ENCODE measurements at places on chromosomes 12 and 14.

DNA sequence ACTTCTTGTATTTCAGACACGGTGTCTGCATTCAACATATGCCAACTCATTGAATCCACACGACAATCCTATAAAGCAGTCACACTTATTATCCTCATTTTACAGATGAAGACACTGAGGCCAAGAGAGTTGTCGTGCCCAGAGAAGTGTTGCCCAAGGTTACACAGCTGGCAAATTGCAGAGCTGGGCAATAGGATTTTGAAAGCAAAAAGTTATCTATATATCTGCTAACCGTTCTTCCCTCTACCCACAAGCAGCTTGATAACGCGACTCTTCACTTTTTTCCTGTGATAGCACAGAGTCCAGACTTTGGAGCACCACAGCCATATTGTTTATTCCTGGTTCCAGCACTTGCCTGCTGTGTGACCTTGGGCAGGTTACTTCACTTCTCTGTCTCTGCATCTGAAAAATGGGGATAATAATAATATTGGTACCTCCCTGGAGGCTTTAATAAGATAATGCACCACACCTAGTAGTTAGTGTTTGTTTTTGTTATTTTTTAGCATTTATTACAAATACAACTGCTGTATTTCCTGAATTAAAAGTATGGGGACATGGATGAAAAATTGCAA, 82.2 kb downstream of the CHST11 start:
- DNase-seq: no peak

GRCh38 chr12:108826807-108827721, 30.3 kb downstream of the SSH1 start:
- no peak for DNase-seq

DNA sequence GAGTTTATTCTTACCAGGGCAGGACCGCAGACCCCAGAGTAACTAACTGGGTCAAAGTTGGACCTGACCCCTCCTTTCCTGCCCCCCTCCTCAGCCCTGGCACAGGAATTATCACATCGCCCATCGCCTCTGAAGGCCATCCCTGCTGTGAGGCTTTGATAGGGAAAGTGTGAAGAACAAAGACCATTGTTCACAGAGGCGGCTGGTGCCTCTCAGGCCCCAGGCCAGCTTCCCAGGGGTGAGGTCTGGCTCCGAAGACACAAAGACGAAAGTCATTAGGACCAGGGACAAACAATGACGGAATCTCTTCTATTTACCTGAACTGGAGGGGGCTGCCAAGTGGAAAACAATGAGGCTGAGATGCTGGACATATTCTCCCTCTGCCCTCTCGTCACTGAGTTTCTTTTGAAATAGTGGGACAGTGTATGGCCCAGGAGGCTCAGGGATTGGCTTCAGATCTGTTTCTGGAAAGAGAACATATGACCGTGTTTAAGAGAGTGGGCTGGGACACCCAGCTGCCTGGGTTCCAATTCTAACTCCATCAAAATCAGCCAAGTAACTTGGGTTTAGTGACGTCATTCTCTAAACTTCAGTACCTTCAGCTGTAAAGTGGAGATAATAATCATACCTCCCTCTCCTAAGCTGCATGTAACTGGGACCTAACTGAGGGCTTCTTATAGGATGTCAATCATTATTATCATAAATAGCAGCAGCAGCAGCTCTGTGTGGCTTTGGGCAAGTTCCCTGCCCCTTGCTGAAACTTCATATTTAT, 769.4 kb downstream of the MED13L start:
- DNase-seq: no peak

DNA sequence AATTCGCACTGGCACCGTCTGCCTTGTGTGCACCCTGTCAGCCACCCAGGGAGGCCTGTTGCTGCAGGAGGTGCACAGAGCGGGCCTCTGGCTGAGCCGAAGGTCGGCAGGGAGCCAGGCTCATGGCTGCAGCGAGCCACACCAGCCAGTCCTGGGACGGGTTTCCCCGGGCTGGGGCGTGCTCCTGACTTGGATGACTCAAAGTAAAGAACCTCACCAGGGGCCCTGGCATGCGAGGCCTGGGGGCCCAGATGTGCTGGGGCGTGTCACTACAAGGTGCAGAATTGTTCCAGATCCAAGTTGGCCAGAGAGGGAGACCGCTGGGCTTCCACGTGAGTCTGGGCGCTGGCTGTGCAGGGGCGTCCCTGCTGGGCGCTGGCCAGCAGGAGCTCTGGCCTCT, 34.5 kb downstream of the FBRSL1 start:
- DNase-seq: no peak

DNA sequence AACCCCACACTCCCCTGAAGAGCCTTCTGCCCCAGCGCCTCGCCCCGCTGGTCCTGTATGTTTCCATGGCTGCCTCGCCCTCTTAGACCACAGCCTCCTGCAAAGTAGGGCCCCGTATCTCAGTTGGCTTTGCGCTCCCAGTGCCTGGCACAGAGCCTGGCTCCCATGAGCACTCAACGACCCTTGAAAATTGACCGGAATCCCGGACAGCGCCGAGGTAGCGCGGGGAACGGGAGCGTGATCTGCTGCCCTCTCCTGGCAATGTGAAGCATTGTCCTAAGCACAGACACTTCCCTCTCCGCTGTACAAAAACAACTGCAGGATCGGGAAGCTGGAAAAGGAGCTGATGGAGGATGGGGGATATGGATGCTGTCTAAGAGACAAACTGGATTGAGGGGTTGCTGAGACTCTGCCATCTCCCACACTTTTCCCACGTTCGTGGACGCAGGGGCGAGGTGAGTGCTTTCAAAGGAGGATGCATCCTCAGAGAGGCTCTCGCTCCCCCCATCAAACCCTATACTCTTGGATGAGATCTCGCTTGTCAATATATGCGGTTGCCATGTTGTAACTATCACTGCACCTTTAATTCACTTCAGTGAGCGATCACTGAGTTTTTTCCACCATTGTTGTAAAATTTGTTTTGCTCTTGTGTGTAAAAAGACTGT, 10.7 kb upstream of the FKBP4 start:
- DNase-seq: no peak

- no peak for DNase-seq
Observed at GRCh38 chr12:42325326-42325652, 605 bp downstream of the ZCRB1 start.

- DNase-seq: no peak
Observed at GRCh38 chr12:93622485-93622884, 50.0 kb downstream of the SOCS2 start.

DNA sequence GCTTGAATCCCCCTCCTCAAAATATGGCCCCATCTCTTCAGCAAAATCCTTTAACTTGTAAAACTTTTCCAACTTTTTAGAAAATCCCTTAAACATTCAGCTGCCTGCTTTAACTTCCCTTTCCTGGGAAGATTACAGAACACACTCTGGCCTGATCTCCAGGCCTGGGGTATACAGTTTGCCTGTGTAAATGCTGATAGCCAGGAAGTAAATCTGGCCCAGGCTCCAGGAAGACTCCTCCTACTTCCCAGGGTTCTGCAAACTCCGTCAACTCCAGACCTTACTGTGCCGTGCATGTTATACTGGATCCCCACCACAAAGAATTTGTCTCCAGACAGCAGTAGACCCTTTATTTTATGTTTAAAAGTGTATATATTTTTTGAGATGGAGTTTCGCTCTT, 67.0 kb upstream of the FERMT2 start:
- DNase-seq: no peak

DNA sequence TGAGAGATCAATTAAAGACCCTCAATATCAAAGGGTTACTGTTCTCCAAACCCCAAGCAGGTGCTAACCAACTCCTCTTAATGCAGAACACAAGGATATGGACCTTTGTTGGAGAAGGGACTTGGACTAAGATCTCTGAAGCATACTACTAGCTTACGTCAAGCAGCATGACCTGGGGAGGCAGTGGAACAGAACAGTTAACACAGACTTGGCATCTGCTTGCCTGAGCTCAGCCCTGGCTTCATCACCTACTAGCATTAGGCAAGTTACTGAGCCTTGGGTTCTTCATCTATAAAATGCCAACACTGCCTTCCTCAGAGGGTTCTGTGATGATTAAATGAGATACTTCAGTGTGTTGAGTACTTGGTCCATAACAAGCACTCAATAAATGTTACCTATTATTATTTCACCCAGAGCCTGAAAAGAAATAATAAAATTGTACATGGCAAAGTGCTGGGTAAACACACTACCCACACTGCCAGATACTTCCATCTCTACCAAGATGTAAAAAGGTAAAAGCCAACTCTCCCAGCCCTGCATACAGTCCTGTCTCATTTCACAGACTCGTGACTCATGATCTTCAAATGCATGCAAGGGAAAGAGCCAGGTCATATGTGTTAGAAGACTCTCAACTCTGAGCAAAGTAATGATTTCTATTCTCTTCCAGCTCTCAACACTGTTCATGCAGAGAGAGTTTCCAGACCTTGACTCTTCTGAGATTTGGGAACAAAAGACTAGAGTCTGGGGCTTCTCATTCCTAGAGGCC, 39.7 kb downstream of the FMNL3 start:
- DNase-seq: no peak

DNA sequence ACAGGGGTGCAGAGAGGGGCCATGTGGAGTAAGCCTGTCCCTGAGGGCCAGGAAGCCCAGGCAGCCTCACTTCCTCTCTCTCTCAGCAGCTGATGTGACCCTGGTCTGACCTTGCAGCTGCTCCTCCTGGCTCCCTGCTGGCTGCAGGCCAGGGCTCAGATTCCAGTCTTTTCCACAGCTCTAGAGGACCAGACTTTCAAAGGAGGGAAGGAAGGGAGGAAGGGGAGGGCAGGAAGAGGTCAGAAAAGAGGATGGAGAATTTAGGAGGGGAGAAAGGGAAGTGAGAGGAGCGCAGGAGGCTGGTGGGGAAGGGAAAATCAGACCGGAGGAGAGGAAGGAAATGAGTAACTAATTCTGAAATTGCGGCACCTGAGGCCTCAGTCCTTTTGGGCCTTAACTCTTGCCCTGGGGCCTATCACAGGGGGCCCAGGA, 40.9 kb upstream of the VASH1 start:
- no peak for DNase-seq

DNA sequence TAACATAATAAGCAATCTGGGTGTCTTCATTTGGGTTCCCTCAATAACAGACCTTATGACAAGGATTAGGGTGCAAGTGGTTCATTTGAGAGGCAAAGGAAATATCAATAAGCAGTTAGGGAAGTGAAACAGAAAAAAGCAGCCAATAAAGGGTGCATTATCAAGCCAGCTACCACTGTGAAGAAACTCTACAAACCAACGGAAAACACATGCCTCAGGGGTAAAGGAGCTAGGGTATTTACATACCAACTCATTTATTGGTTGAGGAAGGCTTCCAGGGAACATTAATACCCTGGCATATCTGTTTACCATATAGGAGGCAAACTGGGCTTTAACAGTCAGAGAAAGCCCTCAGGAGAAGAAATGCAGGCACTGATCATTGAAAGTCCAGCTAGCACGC, 22.7 kb upstream of the IFNG-AS1 start:
- no peak for DNase-seq

- DNase-seq: no peak
Observed at GRCh38 chr14:91029456-91030217, 30.8 kb downstream of the RPS6KA5 start.

DNA sequence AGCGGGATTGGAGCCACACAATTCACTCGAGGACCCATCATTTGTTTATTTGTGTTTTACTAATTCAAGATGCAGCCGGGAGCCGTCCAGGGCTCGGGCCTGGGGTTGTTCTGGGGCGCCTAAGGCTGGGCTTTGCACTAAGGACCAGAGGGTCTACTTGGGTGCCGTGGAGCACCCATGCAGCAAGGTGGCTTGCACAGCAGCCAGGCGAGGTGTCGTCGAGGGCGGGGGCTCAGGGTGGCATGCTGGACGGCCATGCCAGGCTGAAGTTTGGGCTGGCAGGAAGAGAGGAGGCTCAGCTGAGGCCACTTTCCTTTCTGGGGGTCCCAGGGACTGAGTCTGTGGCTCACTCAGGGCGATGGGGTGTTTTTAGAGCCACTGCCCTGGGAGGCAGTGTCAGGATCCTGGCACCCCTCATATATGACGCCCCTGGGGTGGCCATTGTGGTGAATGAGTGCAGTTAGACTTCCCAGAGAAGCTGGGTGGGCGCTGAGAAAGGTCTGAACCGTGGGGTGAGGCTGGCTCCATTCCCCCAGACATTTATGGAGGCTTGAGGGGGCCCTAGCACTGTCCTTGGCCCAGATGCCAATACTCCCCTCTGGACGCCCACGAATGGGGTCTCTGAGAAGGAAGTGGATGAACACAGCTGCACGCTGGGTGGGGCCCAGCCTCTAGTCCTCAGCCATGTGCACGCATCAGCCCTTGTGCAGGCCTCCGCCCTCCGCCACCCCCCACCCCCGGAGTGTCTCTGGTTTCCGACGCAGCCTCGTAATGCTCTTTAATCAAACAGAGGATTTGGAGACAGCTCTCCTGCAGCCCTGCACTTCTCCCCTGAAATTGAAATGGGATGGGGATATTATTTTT, 11.3 kb downstream of the MEG3 start:
- DNase-seq: no peak

DNA sequence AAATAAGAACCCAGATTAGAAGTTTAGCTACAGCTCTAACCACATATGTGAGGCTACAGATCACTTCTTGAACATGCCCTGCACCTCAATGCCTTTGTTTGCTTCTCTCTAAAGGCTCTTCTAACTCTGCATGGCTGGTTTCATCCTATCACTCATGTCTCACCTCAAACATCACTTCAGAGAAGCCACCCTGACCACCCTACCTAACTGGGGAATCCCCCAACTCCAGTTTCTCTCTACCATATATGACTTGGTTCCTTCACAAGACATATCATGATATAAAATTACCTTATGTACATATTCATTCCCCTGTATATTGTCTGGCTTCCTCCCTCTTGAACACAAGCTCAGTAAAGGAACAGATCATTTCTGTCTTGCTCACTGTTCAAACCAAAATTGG, 250.2 kb upstream of the GRIP1 start:
- DNase-seq: no peak

DNA sequence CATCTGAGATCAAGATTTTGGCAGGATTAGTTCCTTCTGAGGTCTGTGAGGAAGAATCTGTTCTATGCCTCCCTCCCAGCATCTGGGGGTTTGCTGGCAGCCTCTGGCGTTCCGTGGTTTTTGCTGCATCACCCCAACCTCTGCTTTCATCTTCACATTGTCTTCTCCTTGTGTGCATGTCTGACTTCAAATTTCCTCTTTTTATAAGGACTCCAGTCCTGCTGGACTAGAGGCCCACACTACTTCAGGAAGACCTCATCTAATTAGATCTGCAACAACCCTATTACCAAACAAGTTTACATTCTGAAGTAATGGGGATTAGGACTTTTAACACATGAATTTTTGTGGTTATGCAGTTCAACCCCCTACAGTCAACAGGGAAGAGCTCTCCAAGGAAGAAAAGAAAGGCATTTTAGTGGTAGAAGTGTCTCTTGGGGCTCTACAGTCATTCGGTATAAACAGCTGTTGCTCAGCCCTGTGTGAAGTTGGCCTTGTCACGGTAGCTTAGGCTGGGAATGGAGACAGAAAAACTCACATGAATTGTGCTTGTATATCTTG, 89.7 kb downstream of the CAND1 start:
- no peak for DNase-seq
